Lower lobe of right lung (tissue), 2 donors: ENCODE measurements at places on chromosomes 12 and 14. TPM values are rescaled to one million over a fixed set of nuclear protein-coding genes. Genes with fewer than 3 reads are reported as not detected.

Gene KLRC3
- total RNA-seq, result not detected

Gene DLK1
- not detected for total RNA-seq

GRCh38 chr12:18700271-18700670 is 37.5 kb downstream of the PLCZ1 start:
- H3K27me3 ChIP-seq, result no peaks in the 10 kb centered on the region
- H3K4me3 ChIP-seq, result no peak overlapping the region
- DNase-seq, result no peak
- no peaks in the 10 kb centered on the region for H3K4me1 ChIP-seq
- no peaks in the 10 kb centered on the region for H3K36me3 ChIP-seq
- H3K27ac ChIP-seq, result no peak overlapping the region

DNA sequence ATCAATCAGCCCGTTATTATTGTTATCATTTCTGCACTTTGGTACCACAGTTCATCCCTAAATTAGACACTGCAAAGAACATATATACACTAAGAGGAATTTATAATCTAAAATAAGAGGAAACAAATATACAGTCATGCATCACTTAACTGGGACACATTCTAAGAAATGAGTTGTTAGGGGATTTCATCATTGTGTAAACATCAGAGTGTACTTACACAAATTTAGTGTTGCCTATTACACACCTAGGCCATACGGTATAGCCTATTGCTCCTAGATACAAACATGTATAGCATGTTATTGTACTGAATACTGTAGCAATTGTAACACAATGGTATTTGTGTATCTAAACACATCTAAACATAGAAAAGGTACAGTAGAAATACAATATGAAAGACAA is 190.5 kb downstream of the BMP4 start:
- no peaks in the 10 kb centered on the region for H3K36me3 ChIP-seq
- H3K27ac ChIP-seq, result no peak overlapping the region
- H3K27me3 ChIP-seq, result no peaks in the 10 kb centered on the region
- no peak for DNase-seq
